ENCODE measurements at places on chromosomes 2 and 18.

- no peak for DNase-seq
These were observed 109.9 kb upstream of the EPC2 start for GRCh38 chr2:148534416-148535204.

GRCh38 chr2:238233625-238234024 lies 6.2 kb downstream of the HES6 start:
- no peak for DNase-seq

DNA sequence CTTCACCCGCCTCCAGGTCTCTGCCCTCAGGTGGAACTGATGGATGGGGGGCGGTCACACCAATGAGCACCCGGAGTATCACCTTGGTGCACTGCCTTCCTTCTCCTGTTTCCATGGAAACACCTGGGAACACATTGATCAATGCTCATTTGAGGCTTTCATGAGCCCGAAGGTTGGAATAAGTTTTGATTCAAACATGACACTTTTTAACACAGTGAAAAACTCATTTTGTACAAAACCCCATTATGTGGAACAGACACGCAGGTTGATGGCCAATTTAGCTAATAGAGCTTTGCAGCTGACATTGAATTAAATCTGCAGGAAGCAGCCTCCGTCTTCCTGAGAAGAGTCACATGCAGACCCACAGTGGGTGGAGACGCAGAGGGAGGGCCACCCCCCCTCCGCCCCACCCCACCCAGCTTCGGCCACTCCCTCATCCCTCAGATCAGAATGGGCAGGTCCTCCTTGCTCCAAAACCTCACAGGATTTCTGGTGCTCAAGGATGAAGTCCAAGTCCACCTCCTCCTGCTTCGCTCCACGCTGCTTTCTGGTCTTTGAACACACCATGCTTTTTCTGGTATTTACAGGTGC lies 96.0 kb upstream of the MYCN start:
- no peak for DNase-seq

GRCh38 chr18:38909972-38910371 lies 1344.4 kb upstream of the CELF4 start:
- DNase-seq = no peak

DNA sequence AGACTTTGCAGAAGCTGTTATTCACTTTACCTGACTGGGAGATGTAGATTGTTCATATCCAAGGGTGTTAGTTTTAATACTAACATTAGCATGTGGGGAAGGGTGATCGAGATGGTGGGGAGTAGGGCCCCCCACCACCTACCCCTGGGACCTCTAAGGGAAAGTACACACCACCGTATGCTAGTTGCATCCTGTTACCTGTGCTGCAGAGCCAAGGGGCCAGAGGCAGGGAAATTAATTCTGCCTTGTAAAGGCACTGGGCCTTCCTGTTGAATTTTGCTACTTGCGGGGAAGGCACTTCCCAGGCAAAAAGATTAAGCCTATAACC lies 9.0 kb downstream of the STEAP3 start:
- DNase-seq = no peak

- no peak for DNase-seq
These were observed 245.9 kb upstream of the PXDN start for GRCh38 chr2:1990151-1990589.
